ENCODE measurements at places on chromosomes 11 and 22.

- no peaks in the 10 kb centered on the region for H3K27me3 ChIP-seq
- no peaks in the 10 kb centered on the region for H3K36me3 ChIP-seq
- no peaks in the 10 kb centered on the region for H3K4me1 ChIP-seq
Measured at GRCh38 chr11:90242894-90243416, 20.1 kb upstream of the CHORDC1 start.

DNA sequence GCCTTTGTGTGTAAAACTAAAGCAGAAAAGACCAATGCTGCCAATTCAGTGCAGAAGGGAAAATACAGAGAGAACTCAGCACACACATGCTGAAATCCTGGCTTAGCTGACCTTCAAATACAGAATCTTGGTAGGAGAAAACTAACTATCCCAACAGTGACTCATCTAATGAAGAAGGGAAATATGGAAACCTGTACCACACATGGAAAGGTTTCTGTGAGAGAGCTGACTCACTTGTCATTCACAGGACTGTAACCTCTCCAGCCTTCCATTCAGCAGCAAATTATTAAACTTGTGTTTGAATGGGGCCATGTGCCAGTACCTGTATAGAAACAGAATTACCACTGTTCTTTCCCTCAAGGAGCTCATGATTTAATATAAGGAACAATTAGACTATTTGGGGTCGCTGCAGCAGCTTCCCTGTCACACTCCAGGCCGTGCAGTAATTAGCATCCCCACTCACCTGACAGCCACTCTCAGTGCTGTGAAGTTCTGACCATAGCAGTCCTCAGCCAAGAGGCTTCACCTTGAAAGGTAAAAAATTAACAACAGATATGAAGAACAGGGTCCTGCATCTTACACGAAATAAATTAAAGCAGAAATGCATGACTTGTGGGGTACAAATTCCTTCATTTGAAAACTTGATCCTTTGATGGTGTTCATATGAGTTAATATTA is 53.9 kb downstream of the MSANTD4 start:
- H3K36me3 ChIP-seq: no peaks in the 10 kb centered on the region
- H3K4me1 ChIP-seq: peaks cover 2% of the 10 kb centered on the region
- H3K27me3 ChIP-seq: no peaks in the 10 kb centered on the region
- no peak overlapping the region for H3K27ac ChIP-seq

DNA sequence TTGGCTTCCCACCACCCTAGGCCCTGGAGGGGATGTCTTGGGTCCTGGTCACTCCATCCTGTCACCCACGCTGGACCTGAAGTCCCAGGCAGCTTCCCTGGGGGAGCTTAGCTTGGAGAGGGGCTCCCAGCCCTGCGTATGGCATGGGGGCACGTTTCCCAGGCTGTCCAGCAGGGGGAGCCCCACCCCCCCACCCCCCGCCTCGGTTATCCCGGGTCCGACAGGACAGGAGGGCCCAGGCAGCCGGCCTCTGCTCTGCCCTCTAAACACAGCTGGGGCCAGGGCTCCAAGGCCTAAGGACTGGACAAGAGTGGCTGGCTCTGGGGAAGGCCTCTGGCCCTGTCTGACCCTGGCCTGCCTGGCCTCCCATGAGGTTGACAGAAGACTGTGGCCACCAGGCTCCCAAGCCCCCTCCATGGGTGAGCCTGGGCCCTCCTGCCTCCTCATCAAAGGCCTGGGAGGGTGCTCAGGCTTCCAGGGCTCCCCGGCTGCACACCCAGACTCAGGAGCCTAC is 104.8 kb downstream of the NECTIN1 start:
- no peaks in the 10 kb centered on the region for H3K36me3 ChIP-seq
- peaks cover 19% of the 10 kb centered on the region for H3K27me3 ChIP-seq
- no peak overlapping the region for H3K4me3 ChIP-seq
- peaks cover 4% of the 10 kb centered on the region for H3K4me1 ChIP-seq
- H3K27ac ChIP-seq: no peak overlapping the region

- H3K27me3 ChIP-seq: no peaks in the 10 kb centered on the region
- H3K36me3 ChIP-seq: no peaks in the 10 kb centered on the region
- H3K4me3 ChIP-seq: no peak overlapping the region
- DNase-seq: peak; percentile 53
Measured at GRCh38 chr11:79237703-79238102, 203.1 kb downstream of the TENM4 start.

DNA sequence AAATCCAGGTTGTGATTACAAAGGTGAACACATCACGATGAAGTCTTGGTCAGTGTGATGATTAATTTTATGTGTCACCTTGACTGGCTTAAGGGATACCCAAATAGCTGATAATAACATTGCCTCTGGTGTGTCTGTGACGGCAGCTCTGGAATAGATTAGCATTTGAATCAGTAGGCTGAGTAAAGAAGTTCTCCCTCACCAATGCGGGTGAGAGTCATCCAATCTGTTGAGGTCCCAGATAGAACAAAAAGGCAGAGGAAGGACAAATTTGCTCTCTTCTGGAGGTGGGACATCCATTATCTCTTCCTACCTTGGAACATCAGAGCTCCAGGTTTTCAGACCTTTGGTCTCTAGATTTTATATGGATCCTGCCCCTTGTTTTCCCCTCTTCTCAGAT is 856.2 kb upstream of the CCDC90B start:
- H3K4me3 ChIP-seq: no peak overlapping the region
- H3K36me3 ChIP-seq: no peaks in the 10 kb centered on the region
- H3K27ac ChIP-seq: no peak overlapping the region
- H3K27me3 ChIP-seq: no peaks in the 10 kb centered on the region
- DNase-seq: no peak

DNA sequence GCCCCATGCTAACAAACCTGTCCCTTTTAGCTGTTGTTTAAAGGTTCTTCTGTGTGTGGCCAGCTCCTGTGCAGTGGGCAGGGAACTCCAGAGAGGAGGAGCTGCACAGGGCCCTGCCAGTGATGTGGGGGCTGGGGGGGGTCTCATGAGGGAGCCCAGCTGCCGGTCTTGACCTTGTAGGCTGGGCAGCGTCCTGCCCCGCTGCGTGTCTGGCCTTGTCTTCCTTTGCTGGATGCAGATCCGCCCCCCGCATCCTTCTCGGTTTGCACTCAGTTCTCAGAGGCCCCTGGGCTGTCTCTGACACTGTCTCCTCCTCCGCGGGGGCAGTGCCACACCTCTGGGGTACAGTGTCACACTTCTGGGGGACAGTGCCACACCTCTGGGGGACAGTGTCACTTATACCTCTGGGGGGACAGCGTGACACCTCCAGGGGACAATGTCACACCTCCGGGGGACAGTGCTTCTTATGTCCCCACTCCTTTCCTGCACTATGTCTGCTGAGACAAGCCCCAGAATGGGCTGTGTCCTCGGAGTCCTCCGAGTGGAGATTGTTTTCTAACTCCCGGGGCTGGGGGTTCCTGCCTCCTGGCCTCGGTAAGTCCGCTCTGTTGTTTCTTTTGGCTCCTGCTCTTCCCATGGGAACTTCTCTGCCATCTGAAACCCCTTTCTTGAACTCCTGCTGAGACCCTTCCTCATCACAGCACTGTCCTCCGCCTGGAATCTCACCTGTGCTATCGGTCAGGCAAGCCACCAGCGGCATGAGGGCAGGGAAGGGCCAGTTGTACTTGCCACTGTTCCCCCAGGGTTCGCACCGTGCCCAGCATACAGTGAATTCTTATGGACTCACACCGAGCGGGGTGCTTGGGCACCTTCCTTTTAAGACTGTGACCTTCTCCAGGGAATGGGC is 788.3 kb downstream of the TBC1D22A start:
- H3K4me3 ChIP-seq: no peak overlapping the region
- H3K36me3 ChIP-seq: no peaks in the 10 kb centered on the region
- peaks cover 7% of the 10 kb centered on the region for H3K27me3 ChIP-seq
- no peak for DNase-seq
- H3K27ac ChIP-seq: no peak overlapping the region
- no peaks in the 10 kb centered on the region for H3K4me1 ChIP-seq

DNA sequence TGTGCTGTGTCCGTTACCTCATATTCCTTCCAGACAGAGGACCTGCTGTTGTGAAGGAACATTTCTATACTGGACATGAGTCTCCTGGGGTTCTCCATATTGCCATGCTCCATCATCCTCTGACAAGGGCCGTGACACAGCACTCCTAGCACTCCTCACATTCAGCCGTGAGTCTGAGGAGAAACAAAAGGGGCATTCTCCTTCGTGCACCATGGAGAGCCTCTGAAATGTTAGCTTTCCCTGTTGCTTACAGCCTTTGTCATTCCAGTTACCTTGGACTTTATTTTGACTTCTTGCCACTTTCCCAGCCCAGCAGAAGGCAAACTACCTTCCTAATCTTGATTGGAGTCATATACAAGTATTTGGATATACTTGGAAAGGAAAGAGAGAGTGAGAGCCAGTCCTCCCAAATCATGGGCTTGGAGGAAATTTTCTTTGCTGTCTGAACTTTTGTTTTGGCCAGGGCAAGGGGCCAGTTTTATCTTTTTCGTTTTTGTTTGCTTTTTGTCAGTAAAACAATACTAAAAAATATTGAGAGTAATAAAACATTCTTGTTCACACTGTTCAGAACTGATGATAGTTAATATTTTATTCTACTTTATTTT is 29.1 kb upstream of the TECTA start:
- H3K27ac ChIP-seq: no peak overlapping the region
- H3K36me3 ChIP-seq: peaks cover 6% of the 10 kb centered on the region
- no peaks in the 10 kb centered on the region for H3K4me1 ChIP-seq
- peak; percentile 13 for DNase-seq

- peaks cover 17% of the 10 kb centered on the region for H3K4me1 ChIP-seq
- peaks cover 2% of the 10 kb centered on the region for H3K27me3 ChIP-seq
- no peak overlapping the region for H3K27ac ChIP-seq
Measured at GRCh38 chr11:119584193-119585042, 144.6 kb downstream of the NECTIN1 start.

DNA sequence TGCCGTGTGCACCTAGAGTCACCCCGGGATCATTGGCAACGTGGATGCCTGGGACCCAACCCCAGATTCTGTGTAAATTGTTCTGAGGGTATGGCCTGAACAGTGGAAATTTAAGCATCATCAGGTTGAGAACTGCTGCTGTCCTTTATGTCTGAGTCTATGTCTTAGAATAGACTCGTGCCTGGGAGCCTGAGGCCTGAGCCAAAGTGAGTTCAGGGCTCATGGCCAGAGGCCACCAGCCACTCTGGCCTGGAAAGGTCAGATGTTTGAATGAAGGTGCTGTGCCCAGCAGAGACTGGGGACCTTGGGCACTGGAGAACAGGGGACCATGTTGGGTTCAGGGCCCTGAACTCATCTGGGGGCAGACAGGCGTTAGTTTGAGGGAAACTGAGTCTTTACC is 91.1 kb downstream of the MYO18B start:
- DNase-seq: no peak
- no peaks in the 10 kb centered on the region for H3K36me3 ChIP-seq
- no peak overlapping the region for H3K4me3 ChIP-seq
- H3K27ac ChIP-seq: no peak overlapping the region
- peaks cover 10% of the 10 kb centered on the region for H3K27me3 ChIP-seq

DNA sequence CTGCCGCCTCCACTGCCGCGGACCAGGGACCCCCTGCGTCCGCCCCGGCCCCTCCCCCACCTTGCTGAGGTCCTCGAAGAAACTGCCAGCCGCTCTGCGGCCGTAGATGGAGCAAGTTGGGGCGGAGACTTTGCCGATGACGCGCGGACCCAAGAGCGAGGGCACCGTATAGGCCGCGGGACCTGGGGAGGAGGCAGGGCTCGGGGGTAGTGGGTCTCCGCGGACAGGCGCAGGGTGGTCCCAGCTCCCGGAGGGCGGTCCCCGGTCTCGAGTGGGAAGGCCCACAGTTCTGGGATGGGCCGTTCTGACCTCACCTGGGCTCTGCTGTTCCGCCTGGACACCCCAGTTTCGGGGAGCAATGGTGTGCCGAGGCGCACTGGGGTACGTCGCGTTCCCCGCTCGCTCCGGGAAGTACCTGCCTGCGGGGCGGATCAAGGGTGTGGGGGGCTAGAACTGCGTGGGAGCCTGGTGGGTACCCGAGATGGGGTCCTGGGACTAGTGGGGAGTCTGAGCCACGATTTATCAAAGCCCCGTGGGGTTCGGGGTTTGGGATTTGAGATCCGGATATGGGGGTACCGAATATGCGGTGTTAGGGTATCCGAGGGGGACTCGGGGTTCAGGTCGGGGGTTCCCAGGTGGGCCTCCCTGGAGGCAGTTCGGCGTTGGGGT is 1.2 kb upstream of the TYMP start:
- no peak overlapping the region for H3K4me3 ChIP-seq
- no peaks in the 10 kb centered on the region for H3K36me3 ChIP-seq

DNA sequence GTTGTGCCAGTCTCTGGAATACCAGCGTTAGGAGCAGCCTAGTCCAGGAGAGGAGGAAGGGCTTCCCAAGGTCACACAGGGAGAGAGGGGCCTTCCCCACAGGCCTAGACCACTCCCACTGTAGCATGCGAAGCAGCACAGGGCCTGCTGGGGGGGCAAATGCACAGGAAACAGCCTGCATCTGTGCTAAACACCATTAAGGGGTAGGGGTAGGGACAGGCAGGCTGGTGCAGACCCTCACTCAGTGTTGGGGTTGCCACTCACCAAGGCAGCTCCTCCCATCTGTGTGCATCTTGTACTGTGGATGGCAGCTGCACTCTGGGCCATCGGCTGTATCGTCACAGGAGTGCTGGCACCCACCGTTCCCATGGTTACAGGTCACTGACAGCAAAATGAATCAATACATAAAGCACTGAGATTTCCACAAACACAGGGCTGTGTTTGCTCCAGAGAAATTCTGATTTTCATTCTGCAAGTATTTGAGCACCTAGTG is 24.9 kb downstream of the SCUBE2 start:
- DNase-seq: no peak
- H3K27ac ChIP-seq: peak overlapping the region; percentile 12
- H3K4me1 ChIP-seq: peaks cover 8% of the 10 kb centered on the region

DNA sequence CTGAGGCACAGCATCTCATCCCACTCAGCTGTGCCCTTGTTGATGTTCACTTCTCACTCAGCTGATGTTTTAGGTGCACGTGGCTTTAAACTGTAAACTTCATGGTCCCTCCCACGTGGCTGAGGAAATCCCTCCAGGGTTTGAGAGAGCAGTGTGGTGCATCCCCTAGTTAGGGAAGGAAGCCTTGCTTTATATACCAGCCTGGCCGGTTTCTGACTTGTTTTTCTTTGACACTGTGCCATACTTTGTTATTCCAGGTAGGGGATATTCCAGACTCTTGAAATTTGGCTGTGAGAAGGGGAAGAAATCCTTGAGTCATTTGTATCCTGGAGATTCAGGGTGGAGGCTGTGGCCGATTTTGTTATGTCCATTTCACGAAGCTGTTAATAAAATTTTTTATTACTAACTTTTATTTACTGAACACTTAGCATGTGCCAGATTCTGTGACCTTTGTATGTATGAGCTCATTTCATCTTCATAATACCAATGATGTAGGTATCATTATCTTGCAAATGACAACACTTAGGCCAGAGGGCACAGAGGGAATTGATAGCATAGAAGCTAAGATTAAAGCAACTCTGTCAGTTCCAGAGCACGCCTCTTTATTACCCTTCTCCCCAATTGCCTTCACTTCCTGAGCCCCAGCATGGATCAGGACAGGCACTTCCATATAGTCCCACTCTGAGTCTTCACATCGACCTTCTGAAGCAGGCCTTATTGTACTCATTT is 116.6 kb downstream of the NAV2 start:
- no peak for DNase-seq
- no peak overlapping the region for H3K4me3 ChIP-seq
- H3K27me3 ChIP-seq: no peaks in the 10 kb centered on the region

Data from mesenchymal stem cell (in vitro differentiated cells and primary cell).